ENCODE measurements at places on chromosomes 16 and 17. TPM values are rescaled to one million over a fixed set of nuclear protein-coding genes. Genes with fewer than 3 reads are reported as not detected.

DNA sequence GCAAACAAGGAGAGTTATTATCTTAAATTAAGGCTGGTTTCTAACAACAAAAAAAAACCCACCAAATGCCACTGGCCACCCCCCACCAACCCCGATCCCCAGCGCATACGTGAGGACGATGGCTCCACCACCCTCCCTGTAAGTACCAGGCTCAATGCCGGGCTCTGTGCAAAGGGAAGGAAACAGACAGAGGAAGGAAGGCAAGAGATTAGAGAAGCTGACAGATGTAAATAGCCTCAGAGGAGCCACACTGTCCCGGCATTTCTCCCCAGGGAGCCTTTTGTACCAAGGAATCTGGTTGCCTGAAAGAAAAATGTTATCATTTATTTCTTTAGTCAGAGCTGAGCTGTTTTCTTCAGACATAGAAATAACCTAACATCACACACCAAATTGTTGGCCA lies 13.1 kb downstream of the SOST start:
- no peak for DNase-seq

DNA sequence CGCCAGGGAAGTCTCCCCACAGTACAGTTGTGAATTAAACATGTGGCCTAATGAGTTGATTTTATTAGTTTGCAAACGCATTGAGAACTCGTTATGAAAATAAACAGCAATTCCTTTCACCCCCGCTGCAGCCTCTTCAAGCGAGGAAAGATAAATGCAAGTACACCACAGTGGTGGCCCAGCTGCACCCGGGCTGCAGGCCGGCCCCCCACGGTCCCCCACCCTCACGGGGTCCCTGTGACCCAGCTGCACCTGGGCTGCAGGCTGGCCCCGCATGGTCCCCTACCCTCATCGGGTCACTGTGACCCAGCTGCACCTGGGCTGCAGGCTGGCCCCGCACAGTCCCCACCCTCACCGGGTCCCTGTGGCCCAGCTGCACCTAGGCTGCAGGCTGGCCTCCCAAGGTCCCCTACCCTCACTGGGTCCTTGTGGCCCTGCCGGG lies 32.2 kb downstream of the SDK2 start:
- DNase-seq: no peak

GRCh38 chr17:21082001-21082436 lies 39.2 kb upstream of the USP22 start:
- no peak for DNase-seq

The GP1BA gene
- total RNA-seq: 2.3 TPM

DNA sequence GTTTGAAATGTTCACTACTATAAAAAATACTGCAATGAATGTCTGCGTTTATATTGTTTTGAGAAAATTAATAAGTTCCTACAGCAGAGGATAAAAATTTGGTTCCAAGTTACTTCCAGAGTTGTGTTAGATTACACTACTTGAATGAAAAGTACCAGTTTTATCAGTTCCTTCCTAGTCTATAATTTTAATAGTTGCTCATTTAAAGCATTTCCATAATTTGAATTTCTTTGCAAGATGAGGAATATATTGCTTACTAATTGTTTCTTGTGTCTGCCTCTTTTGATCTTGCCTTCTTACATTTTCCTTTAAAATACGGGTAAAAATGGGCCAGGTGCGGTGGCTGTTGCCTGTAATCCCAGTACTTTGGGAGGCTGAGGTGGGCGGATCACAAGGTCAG lies 4.0 kb downstream of the EMC6 start:
- DNase-seq: no peak

GRCh38 chr16:27127308-27127707 lies 60.6 kb downstream of the C16orf82 start:
- no peak for DNase-seq
